Right renal pelvis (tissue), 4 donors: ENCODE measurements at places on chromosomes 12 and 14.
A peak's percentile ranks its signal among the peaks of the same experiment; 100 is the strongest.

DNA sequence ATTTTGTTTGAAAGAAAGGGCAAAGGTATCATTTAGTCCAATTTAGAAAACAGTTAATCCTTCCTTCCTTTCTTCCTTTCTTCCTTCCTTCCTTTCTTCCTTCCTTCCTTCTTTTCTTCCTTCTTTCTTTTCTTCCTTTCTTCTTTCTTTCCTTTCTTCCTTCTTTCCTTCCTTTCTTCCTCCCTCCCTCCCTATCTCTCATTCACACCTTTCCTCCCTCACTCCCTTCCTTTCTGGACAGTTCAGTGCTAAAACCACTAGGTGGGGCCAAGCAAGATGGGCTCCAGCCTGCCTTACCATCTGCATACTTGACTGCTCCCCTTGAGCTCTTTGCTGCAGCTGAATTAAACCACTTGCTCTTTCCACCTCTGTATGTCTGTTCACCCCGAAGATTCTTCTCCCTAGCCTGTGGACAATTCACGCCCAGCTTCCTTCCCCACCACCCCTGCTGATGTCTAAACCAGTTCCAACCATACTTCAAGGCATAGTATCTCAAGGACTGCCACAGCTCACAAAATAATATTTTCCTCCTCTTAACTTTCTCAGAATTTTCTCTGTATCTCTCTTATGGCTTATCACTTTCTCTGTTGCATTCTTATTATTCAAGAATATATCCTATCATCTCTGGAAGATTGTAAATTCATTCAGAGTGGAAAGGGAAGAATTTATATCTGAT, 78.0 kb downstream of the DBX2 start:
- no peak for DNase-seq

GRCh38 chr14:60095231-60095630, 3.5 kb downstream of the PCNX4 start:
- DNase-seq, result no peak

- DNase-seq, result no peak
Measured at GRCh38 chr12:28082096-28082495, 108.2 kb upstream of the CCDC91 start.

DNA sequence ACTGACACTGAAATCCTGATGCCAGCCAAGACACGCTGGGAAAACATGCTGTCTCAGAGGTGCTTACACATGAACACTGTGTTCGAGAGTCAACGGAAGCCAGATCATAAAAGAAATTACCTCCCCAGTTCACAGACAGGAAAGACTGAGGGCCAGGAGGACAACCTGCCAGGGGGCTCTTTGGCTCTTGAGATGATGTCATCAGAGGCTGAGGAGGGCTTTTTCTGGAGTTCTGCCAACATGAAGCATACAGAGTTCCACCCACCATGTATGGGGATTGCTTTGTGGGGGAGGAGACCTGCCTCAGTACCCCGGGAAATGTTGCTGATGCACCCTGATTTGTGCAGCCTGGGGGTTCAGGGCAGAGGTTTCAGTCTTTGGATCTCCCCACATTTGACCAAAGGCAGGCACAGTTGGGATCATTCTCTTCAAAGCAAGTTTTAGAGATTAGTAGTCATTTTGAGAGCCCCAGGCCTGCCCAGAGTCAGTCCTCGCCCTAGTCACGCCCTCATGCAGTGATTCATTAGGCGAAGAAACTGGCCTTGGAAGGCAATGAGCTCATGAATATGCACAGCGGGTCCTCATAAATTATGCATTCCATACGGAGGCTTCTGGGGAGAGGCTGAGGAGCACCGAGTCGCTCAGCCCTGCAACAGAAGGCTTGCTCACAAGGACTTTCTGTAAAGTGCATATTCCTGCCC, 34.9 kb upstream of the EML1 start:
- peak; percentile 77 for DNase-seq

GRCh38 chr14:31391473-31391872, 28.9 kb downstream of the HEATR5A start:
- DNase-seq, result no peak

DNA sequence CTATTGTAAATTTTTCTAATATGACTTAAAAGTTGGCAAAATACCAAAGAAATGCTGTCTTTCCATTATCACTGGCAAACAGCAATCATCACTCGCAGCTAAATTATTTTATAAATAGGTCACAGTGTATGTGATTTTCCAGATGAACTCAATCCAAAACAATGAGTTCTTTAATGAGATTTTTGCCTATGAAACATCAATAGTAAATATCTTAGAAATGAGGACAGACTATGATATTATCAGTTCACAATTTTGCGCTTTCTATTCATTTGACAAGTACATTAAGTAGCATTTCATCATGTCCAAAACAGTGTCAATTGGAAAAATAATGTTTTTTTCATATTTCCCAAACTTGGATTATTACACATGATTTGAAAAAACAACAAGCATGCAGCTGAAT, 65.7 kb downstream of the PIK3C2G start:
- DNase-seq, result no peak

DNA sequence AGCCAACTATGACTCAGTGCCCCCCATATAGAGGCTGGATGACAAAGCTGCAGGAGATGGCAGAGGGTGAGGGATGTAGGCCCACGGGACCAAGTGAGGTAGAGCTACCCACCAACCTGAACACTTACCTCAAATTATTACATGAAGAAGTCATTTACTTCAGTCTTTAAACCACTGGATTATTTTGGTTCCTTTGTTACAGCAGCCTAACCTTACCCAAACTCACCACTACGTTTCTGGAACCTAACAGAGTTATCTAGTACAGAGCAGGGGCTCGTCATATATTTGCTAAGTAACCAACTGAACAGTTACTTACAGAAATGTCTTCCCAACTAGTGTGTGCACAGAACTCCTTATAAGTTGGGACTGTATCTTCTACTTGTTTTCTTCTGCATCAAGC, 85.2 kb upstream of the IGF1 start:
- DNase-seq, result no peak

DNA sequence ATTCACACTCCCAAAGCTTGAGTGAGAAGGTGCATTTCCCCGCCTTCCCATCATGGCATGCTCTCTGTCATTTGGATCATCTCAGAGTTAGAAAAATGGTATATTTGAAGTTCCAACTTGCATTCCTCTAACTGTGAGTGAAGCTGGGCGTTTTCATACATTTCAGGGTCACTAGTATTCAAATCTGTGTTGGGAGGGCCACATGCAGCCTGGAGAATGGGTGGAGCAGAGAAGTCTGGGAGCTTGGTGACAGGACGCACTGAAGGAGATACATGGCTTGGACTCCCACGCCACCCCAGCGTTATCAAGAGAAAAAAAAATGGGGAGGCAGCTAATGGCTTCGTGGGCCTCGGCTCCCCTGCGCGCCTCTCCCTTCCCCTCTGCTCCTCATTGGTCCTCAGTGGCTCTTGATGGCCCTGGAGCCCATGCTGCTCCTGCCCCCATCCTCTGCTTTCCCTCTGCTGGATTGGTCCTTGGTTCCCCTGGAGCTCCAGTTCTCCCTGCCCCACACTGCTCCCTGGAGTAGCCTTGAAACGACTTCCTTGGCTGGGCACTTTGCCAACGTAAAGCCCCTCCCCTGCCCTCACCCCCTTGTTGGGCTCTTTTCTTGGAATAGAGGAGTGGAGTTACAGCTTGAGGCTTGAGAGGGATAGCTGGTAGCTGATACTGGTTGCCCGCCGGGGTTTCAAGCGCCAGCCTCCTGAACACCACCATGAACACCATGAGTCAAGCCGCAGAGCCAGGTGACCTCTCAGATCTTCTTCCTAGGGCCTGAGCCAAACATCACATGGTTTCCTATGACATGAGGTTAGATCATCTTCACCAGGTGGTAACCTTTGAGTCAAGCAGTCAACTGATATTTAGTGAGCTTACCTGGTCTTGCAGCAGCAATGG, 139.6 kb downstream of the PRKCH start:
- DNase-seq, result no peak

GRCh38 chr14:77130386-77130785, 11.2 kb downstream of the ZDHHC22 start:
- DNase-seq, result no peak

DNA sequence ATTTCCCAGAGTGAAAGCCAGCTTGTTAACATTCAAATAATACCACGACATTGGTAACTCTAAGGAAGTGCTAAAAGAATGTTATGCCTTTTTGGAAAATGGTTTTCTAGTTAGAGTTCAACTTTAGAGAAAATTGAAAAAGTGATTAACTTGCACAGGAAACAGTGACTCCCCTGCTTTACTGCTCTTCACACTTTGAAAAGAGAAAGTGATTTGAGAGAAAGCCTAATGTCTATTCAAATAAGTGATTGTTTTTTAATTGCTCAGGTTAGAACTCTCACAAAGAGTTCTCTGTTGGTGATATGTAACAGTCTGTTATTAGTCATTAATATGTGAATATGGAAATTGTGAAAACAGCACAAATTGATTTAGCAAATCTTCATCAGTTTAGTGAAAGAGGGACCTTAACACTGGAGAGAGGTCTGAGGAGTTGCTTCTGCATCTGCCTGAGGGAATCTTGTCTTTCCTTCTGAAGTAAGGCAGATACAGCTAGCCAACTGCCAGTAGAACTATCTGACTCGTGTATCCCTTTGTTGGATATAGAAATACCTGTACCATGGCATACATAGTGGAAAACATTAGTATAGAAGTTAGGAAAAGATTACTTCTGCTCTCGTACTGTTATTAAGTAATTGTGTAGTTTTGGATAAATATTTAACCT, 25.5 kb downstream of the ATF7IP start:
- DNase-seq, result no peak

GRCh38 chr14:91018481-91018880, 42.0 kb downstream of the RPS6KA5 start:
- no peak for DNase-seq

DNA sequence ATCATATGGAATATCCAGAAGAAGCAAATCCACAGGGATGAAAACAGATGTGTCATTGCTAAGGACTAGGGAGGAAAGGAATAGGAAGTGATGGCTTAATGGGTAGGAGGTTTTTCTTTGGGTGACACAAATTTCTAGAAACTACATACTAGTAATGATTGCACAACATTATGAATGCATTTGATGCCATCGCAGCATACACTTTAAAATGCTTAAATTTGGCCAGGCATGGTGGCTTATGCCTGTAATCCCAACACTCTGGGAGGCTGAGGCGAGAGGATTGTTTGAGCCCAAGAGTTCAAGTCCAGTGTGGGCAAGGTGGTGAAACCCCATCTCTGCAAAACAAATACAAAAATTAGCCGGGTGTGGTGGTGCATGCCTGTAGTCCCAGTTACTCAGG, 1370.8 kb downstream of the AACS start:
- no peak for DNase-seq

DNA sequence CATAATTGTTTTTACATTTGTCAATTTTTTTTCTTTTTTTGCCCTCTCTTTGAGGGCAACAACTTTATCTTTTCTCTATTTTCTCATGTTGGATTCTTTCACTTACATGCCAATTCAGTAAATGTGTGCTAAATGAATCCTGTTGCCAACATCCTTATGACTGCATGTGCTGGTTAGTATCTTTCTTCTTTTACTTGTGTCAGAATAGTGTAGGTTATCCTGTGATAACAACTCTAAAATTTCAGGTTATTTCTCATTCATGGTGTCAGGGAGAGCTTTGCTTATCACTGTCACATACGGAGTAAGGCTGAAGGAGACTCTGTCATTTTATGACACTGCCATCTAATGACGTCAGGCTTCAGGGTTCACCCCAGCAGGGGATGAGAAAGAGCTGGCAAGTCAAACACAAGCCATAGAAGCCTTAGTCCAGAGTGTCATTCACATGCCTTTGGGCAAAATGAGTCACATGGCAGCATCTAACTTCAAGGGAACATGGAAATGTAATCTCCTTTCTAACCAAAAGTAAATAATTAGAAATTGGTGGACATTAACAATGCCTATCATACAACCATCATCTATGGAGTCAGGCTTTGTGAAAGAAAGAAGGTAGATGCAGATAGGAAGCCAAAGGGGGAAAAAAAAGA, 242.5 kb upstream of the ATP2B1 start:
- no peak for DNase-seq

DNA sequence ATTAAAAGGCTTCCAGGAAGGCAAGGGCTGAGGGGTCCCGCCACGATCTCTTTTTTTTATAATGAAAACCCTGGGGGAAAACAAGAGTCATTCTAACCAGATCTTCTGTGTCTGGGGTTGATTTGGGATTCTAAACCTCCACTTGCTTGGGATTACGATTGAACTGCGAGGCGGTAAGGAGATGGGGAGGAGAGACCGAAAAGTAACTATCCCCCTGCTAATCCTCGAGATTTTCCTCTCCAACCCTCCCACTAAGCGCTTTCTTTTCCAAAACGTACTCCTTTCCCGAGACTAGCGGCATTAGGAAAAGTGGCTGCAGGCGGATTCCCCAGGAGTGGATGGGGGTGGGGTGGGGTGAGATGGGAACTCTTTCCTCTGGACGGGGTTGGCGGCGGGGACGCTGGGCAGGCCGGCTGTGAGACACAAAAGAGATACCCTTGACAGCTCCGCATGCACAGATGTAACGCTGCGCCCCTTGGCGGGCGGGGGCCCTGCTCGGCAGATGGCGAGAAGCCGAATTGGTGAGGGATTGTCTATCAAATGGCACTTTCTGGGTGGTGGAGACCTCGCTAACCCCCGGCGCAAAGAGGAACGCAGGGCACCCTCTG, 830 bp upstream of the SRRM4 start:
- no peak for DNase-seq

DNA sequence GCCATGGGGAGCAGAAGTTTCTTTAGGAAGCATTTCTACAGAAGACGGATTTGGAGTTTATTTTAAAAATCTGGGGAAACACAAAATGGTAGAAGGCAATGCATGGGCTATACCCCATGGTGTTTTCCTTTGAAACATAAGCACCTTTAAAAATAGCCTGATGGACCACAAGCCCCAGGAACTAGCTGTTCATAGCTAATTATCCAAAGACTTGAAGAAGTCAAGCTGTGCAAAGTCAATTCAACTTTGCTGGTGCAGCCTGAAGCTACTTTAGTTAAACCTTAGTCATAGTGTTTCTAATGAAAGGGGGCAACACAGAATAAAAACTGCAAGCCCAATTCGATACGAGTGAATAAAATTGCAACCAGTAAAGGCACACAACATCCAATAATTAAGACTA, 732.5 kb downstream of the GALC start:
- DNase-seq, result no peak

GRCh38 chr12:24080465-24080864, 131.0 kb upstream of the SOX5 start:
- DNase-seq, result no peak

GRCh38 chr12:30989754-30990153, 63.2 kb downstream of the TSPAN11 start:
- no peak for DNase-seq

GRCh38 chr12:76006028-76006925, 25.3 kb downstream of the PHLDA1 start:
- no peak for DNase-seq

DNA sequence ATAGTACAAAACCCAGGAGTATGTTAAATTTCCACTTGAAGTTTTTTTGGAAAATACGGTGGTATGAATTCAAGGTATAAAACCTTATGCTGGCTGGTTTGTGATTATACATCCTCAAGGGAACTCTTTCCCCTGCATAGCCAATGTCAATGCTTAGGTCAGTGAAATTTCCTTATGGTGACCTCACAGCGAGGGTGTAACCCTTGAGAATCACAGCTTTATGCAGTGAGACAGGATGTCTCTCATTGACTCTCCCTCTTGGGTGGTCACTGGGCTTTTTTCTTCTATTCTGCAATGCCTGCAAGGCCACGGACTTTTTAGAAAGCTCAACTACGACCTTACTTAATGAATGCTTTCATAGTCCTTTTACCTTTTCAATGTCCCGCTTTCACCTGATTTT, 64.4 kb downstream of the TMTC1 start:
- no peak for DNase-seq
